Heart right ventricle (tissue), 16 donors: ENCODE measurements at places on chromosomes 1 and 21. TPM values are rescaled to one million over a fixed set of nuclear protein-coding genes. Genes with fewer than 3 reads are reported as not detected.

The DCDC2B gene
- not detected for total RNA-seq

The TEDDM1 gene
- total RNA-seq: not detected

The BEND5 gene
- total RNA-seq: 3.5 TPM

The CSF3R gene
- total RNA-seq: 4.2 TPM

The CD84 gene
- total RNA-seq: 4.5 TPM

The NBPF4 gene
- not detected for total RNA-seq

The NBPF20 gene
- 0.62 TPM for total RNA-seq

The RAP1GAP gene
- 3.6 TPM for total RNA-seq

The PIGP gene
- total RNA-seq: 40.3 TPM

The INPP5B gene
- 11.0 TPM for total RNA-seq

The HES3 gene
- not detected for total RNA-seq

The C1orf53 gene
- 6.9 TPM for total RNA-seq

The SPATA1 gene
- total RNA-seq: 1.7 TPM

The AGBL4 gene
- 0.55 TPM for total RNA-seq

The ERO1B gene
- total RNA-seq: 6.4 TPM

The FOXO6 gene
- total RNA-seq: 2.2 TPM

The OR6K3 gene
- not detected for total RNA-seq

The CENPF gene
- total RNA-seq: 3.2 TPM

The FCGR2B gene
- total RNA-seq: 6.0 TPM

The CELA2A gene
- not detected for total RNA-seq

The AMY2B gene
- total RNA-seq: 37.4 TPM

The KIF21B gene
- total RNA-seq: 0.33 TPM

The CD52 gene
- total RNA-seq: 4.6 TPM

The FALEC gene
- not detected for total RNA-seq

The FNDC10 gene
- total RNA-seq: 2.9 TPM

The ZMYND12 gene
- 2.1 TPM for total RNA-seq

The TNFSF4 gene
- 0.38 TPM for total RNA-seq

The ZYG11A gene
- total RNA-seq: not detected

The APCS gene
- not detected for total RNA-seq

The LCE3D gene
- not detected for total RNA-seq

The GNG4 gene
- 0.04 TPM for total RNA-seq

The ADGRL4 gene
- total RNA-seq: 12.4 TPM

The LYPD8 gene
- not detected for total RNA-seq

The TUFT1 gene
- 3.1 TPM for total RNA-seq

The CLCA1 gene
- total RNA-seq: not detected

The GNG12 gene
- 49.4 TPM for total RNA-seq

The GUCA2A gene
- total RNA-seq: not detected

The RASSF5 gene
- total RNA-seq: 5.8 TPM

The CLDN8 gene
- not detected for total RNA-seq

The C1orf87 gene
- total RNA-seq: not detected
